ENCODE measurements at places on chromosomes 7 and 10. TPM values are rescaled to one million over a fixed set of nuclear protein-coding genes. Genes with fewer than 3 reads are reported as not detected.

- DNase-seq = no peak
Observed at GRCh38 chr10:11551916-11552602, 59.4 kb downstream of the USP6NL start.

DNA sequence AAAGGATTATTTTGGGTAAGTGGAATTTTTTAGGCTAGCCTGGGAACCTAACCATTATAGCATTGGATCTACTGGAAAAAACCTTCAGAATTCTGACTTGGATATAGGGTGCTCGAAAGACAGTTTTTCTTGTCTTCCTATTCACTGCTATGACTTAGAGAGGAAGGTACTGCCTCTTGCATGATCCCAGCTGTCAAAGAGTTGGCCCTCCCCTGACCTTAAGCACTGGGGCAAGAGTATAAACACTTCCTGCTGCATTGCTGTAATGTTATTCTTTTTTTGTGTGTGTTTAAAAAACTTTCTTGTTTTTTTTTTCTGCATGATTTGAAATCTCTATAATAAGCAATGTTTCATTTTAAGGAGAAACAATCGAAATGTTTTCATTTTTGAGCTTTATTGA lies 113.0 kb downstream of the LRMDA start:
- DNase-seq = no peak

- no peak for DNase-seq
Observed at GRCh38 chr10:96413151-96413787, 54.5 kb upstream of the OPALIN start.

DNA sequence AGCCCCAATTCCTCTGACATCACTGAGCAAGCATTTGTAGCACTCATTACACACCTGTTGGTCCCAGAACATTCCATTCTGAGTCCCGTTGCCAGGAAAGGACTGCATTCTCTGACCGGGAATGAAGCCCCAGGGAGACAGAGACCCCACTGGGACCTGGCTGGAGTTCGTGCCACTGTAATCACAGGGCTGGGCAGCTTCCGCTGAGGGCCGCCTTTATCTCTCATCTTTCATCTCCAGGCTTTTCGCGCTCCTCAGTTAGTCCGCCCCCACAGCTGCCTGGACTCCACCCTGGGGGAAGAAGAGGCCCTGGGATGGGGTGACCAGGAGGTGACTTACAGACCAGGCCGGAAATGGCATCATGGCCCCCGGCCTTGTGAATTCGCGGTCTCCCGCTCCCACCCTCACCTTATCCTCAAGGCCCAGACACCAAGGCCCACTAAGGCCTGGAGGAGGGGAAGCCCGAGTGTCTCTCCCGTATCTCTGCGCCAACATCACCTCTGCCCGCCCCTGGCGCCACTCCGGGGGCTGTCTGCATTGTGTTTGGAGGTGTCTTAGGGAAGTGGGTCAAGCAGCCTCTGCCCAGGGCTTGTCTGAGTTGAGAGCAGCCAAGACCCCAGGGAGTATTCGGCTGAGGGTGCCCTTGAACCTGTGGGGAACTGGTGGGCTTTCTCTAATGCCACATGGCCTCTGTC lies 75.4 kb downstream of the PROSER2 start:
- DNase-seq = no peak

GRCh38 chr10:43595739-43596298 lies 10.4 kb upstream of the ZNF485 start:
- DNase-seq = peak; percentile 73

GRCh38 chr7:139543801-139544603 lies 20.5 kb downstream of the CLEC2L start:
- DNase-seq = no peak

- no peak for DNase-seq
Observed at GRCh38 chr10:72328829-72329204, 25.9 kb downstream of the DNAJB12 start.

DNA sequence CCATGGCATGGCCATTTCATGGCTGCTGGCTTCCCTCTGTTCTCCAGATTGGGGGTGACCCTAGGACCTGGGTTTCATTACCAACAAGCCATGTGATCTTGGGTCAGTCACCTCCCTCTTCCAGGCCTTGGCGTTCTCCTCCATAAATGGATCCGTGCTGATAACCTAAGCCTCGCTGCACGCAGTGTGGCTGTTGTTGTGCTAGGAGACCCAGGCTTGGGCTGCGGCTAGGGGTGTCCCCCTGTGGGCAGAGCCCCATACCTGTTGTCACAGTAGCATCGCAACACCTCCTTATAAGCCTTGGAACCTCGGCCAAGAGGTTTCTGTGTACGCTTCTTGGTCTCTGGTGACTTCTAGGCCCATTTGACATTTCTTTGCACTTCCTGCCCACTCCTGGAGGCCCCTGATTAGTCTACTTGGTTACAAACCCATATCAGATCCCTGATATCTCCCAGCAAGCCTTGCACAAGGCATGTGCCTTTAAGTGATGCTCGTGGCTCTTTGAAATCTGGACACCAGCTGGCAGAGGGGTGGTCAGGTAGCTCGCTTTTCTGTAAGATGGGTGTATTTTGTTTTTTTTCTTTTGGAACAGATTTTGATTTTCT lies 23.6 kb downstream of the ZMIZ1 start:
- no peak for DNase-seq

DNA sequence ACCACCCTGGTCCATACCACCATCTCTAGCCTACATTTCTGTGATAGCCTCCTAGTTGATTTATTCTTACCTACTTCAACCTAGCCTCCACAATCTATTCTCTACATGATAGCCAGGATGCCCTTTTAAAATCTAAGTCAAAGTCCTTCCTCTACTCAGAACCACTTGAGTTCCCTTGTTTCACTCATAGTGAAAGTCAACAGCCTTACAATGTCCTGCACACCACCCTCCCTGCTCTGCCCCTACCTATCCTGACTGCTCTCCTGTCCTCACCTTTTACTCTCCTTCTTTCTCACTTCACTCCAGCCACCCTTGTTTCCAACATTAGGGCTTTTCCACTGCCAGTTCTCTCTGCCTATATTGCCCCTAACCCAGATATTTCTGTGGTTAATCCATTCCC lies 146.7 kb downstream of the GRM3 start:
- DNase-seq = no peak

DNA sequence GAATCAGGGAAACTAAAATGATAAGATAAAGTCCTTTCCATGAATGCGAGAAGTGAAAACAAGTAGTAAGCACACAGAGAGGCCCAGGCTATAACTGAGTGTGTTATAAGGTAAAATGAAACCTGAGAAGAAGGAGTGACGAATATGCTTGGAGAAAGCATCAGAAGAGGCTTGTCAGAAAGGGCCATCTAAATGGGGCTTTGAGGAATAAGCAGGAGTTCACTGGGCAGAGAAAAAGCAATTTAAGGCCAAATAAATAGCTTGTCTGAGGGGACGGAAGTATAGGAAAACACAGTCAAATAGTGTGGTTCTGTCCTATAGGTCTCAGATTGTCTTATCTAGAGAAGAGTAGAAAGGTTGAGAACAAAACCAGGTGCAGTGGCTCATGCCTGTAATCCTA lies 59.6 kb upstream of the GSDME start:
- DNase-seq = no peak

GRCh38 chr7:103630318-103630717 lies 184.3 kb upstream of the SLC26A5 start:
- no peak for DNase-seq

GRCh38 chr10:28743576-28743975 lies 66.3 kb downstream of the BAMBI start:
- DNase-seq = no peak

- no peak for DNase-seq
Observed at GRCh38 chr10:12235796-12236195, 39.8 kb downstream of the CDC123 start.

GRCh38 chr10:55163388-55163979 lies 362.5 kb upstream of the PCDH15 start:
- no peak for DNase-seq

DNA sequence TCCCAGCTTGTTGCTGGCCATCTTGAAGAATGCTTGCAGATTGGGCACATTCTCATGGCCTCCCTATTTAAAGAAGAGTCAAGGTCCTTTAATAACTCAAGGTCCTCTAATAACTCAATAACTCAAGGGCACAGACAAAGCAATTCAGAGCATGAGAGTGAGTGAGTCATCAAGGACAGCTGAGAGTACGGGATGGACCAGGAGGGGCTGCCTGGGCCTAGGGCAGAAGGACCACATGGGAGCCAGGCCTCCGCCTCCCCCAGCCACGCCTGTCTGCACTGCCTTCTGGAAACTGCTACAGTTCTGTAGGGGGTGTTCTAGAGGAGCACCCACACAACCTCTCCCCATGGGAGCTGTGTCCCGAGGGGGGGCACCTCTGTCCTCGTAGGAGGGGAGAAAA lies 48.9 kb downstream of the ZNF503 start:
- no peak for DNase-seq

DNA sequence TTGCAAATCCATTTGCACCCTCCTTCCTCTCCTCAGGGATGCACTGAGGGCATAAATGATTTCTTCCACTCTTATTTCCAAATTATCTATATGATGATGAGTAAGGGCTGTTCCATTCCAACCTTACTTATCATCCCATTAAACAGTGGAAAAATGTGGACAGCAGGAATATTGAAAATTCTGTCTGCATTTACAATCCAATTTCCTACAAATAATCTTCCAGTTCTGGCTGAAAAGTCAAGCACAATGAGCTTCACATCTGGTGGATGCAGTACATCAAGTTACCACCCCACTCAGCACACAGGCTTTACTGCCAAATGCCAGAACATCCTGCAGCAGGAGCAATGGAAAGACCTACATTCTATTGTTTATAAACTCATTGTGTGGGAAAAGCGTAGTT lies 345.0 kb upstream of the STEAP1 start:
- DNase-seq = no peak

GRCh38 chr7:85133560-85133959 lies 53.3 kb downstream of the SEMA3D start:
- no peak for DNase-seq

GRCh38 chr7:27251136-27251651 lies 8.6 kb downstream of the EVX1 start:
- no peak for DNase-seq

- no peak for DNase-seq
Observed at GRCh38 chr10:3931224-3931623, 146.2 kb upstream of the KLF6 start.

Gene CLRN3
- total RNA-seq = not detected

Gene KNDC1
- total RNA-seq = 0.21 TPM

Gene BLNK
- total RNA-seq = not detected

Gene ZNF853
- total RNA-seq = 0.42 TPM

Gene ASB10
- not detected for total RNA-seq

Gene CHST3
- total RNA-seq = 0.63 TPM

Gene HYAL4
- total RNA-seq = not detected

Gene GATAD1
- 22.1 TPM for total RNA-seq

Gene HIP1
- total RNA-seq = 4.1 TPM

Gene CTTNBP2
- not detected for total RNA-seq

Gene GPER1
- total RNA-seq = not detected

Gene GLI3
- total RNA-seq = not detected

Gene IFIT1B
- total RNA-seq = not detected

Gene GRID1
- not detected for total RNA-seq

Gene COL17A1
- total RNA-seq = not detected
